Right renal pelvis (tissue), 4 donors: ENCODE measurements at places on chromosomes 12 and 14.

- DNase-seq: no peak
Measured at GRCh38 chr12:132617135-132617701, 1.4 kb upstream of the P2RX2 start.

GRCh38 chr14:63454863-63455622 is 88.1 kb downstream of the PPP2R5E start:
- no peak for DNase-seq

- DNase-seq: no peak
Measured at GRCh38 chr12:56146492-56147460, 5.6 kb upstream of the MYL6B start.

DNA sequence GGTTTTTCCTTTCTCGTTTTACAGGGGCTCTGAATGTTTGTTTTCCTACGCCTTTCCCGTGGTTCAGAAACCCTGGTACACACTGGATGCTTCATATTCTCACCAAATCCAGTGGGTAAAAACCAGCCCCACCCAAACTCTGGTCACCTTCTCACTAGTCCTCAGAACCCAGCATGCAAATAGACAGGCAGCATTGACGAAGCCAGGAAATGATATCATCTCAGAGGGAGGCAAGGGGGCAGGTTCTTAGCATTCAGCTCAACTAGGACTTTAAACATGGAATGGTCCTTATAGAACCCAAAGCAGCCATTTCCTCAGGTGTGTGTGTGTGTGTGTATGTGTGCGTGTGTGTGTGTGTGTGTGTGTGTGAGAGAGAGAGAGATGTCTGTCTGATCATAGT is 142.0 kb downstream of the KCNK10 start:
- no peak for DNase-seq

DNA sequence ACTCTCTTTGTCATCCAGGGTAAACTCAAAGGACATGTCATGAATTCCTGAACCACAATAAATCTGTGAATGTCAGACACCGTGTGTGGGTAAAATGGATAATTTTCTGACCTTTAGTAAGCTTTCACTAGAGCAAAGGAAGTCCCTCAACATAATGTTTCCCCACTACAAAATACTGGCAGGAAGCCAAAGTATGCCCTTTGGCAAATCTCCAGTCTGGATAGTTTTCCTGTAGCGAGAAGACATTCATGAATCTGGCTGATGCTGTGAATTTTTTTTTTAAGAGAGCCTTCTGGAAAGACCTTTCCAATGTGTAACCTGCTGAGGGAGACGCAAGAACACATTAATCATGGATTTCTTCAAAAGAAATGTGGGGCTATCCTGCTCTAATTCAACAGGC is 389.6 kb upstream of the DDHD1 start:
- peak; percentile 46 for DNase-seq

- DNase-seq: no peak
Measured at GRCh38 chr14:101772770-101773169, 11.3 kb downstream of the PPP2R5C start.
